Progenitor cell of endocrine pancreas (in vitro differentiated cells): ENCODE measurements at places on chromosomes 11 and 22. TPM values are rescaled to one million over a fixed set of nuclear protein-coding genes. Genes with fewer than 3 reads are reported as not detected.

Gene KRTAP5-2
- total RNA-seq = not detected in 2 replicates

DNA sequence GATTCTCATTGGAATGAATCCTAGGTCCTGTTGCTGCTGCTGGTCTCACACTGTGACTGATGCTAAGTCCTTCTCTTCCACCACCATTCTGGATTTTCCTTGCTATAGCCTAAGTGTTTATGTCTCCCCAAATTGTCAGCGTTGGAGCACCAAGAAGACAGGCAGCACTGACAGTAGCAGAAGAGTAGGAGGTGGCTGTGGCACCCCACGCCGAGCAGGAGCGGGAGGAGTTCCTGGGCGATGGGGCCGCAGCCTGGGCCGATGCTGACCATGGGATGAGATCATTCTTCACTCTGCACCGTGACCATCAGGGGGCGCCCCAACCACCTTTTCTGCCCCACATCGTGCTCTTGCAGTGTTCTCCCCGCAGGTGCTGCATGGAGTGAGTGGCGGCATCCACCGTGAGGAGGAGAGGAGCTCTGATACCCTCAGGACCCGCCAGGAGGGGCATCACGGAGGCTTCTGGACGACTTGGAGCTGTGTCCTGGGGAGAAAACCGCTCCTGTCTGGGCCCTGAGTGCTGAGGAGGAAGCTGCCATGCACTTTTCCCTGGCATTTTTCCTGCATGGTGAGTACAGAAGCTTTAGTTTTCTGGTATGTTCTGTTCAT, 57.0 kb downstream of the LRRC74B start:
- H3K4me3 ChIP-seq = no peak overlapping the region
- peaks cover 32% of the 10 kb centered on the region for H3K27me3 ChIP-seq
- no peaks in the 10 kb centered on the region for H3K36me3 ChIP-seq
- H3K27ac ChIP-seq = no peak overlapping the region
- peaks cover 2% of the 10 kb centered on the region for H3K4me1 ChIP-seq

- DNase-seq = peak; percentile 42
- H3K36me3 ChIP-seq = no peaks in the 10 kb centered on the region
- H3K27me3 ChIP-seq = peaks cover 5% of the 10 kb centered on the region
- peak within 1 kb of the TSS; percentile 72 for H3K4me3 ChIP-seq
- H3K4me1 ChIP-seq = peaks cover 6% of the 10 kb centered on the region
Observed at GRCh38 chr22:31122532-31123291, at the start of gene INPP5J. INPP5J (plus strand) TSS chr22:31122966; CDS start chr22:31123015, 49 bp downstream.

- no peak for DNase-seq
- no peaks in the 10 kb centered on the region for H3K36me3 ChIP-seq
- no peak overlapping the region for H3K27ac ChIP-seq
- H3K4me1 ChIP-seq = no peaks in the 10 kb centered on the region
- no peaks in the 10 kb centered on the region for H3K27me3 ChIP-seq
Observed at GRCh38 chr22:36936362-36937116, 23.1 kb downstream of the CSF2RB start.

Gene ELMOD1
- total RNA-seq = 0.53 and 0.55 TPM in 2 replicates

- DNase-seq = no peak
- H3K4me1 ChIP-seq = no peaks in the 10 kb centered on the region
- no peaks in the 10 kb centered on the region for H3K36me3 ChIP-seq
Observed at GRCh38 chr22:32817137-32817730, 15.7 kb downstream of the TIMP3 start.

DNA sequence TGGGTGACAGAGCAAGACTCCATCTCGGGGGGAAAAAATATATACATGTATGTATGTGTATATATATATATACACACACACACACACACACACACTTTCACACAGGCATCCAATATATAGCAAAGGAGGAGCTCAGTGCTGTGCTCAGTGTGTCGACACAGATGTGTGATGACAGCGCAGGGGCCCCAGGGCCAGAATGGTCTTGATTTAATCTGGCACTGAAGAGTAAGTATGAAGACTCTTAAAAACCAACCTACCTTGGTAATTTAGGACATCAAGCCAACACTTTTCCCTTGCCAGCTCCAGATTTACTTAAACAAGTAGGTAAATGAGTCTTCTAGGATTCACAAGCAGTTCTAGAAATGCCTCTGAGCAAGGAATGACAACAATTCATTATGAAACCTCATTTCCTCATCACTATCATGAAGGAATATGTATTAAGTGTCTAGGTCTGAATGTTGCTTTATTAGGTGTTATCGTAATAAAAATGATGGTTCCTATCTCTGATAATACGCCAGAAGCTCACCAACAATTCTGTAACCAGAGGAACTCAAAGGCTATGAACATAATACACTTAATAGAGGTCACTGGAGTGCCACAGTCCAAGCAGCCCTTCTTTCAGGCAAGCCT, 71.5 kb downstream of the SGSM3 start:
- H3K4me1 ChIP-seq = peaks cover 5% of the 10 kb centered on the region
- H3K36me3 ChIP-seq = peaks cover 14% of the 10 kb centered on the region
- no peak for DNase-seq
- no peak overlapping the region for H3K27ac ChIP-seq

GRCh38 chr22:43479962-43480361, 68.1 kb downstream of the MPPED1 start:
- H3K36me3 ChIP-seq = no peaks in the 10 kb centered on the region
- no peak for DNase-seq
- H3K4me1 ChIP-seq = no peaks in the 10 kb centered on the region
- peaks cover 10% of the 10 kb centered on the region for H3K27me3 ChIP-seq
- H3K27ac ChIP-seq = no peak overlapping the region
- no peak overlapping the region for H3K4me3 ChIP-seq

Gene PIH1D2
- 4.9 and 6.2 TPM in 2 replicates for total RNA-seq

Gene TRIM51
- not detected in 2 replicates for total RNA-seq

- H3K4me3 ChIP-seq = no peak overlapping the region
- peaks cover 4% of the 10 kb centered on the region for H3K4me1 ChIP-seq
- no peaks in the 10 kb centered on the region for H3K27me3 ChIP-seq
- no peak overlapping the region for H3K27ac ChIP-seq
- peaks cover 1% of the 10 kb centered on the region for H3K36me3 ChIP-seq
Observed at GRCh38 chr11:1484061-1484671, 2.4 kb downstream of the MOB2 start.
